Caki2 (cell line): ENCODE measurements at places on chromosomes 4 and X. TPM values are rescaled to one million over a fixed set of nuclear protein-coding genes. Genes with fewer than 3 reads are reported as not detected.

The USP9X gene
- 8.9 and 15.6 TPM in 2 replicates for total RNA-seq

The SOX3 gene
- total RNA-seq = 0.07 and 0.78 TPM in 2 replicates

The CT55 gene
- not detected in 2 replicates for total RNA-seq

The BMPR1B gene
- 1.2 and 3.7 TPM in 2 replicates for total RNA-seq

The STPG2 gene
- 0.10 TPM in 1 of 2 replicates, not detected in the other for total RNA-seq
